ENCODE measurements at places on chromosomes 16 and 17.

DNA sequence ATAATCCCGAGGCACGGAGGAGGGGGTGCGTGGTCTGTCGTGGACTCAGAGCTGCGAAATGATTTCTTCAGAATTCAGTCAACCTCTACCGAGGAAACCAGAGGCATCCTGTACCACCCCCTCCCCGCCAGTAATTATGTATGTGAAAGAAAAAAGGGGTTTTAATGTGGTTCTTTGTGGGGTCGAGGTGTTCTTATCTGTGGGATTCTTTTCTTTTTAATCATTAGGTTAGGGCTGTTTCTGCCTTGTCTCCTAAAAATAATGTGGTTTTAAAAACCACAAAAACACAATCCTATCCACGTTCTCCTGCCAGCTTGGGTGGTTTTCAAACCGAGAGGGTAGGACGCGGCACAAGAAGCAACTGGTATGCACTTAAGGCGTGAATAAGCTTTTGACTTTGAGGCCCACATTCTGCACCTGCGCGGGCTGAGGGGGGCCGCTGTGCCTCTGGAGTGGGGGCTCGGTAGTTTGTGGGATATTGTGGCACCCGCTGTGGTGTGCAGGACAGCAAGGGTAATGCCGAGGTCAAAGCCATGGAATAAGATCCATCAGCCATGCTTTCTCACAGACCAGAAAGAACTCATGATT lies 1.0 kb downstream of the SLC47A1 start:
- no peak for DNase-seq

DNA sequence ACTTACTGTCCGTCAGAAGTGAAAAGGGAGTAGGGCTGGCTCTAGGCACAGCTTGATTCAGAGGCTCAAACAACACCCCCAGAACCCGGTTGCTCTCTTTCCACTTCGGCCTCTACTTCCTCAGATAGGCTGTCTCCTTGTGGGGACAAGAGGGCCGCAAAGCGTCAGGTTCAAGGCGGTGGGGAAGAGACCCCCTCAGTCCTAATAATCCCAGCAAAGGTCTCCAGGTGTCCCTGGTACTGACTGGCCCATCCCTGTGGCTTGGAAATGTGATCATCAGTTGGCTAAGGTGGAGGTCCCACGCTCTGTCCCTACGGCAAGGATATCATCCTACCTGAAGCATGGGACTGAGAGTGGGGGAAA lies 26.0 kb downstream of the NGFR start:
- no peak for DNase-seq

- no peak for DNase-seq
These were observed 26.3 kb downstream of the CEP112 start for GRCh38 chr17:66165537-66166123.

GRCh38 chr17:46273541-46274236 lies 21.2 kb upstream of the LRRC37A start:
- DNase-seq: no peak

- DNase-seq: peak; percentile 93
These were observed 50.8 kb upstream of the KLHDC4 start for GRCh38 chr16:87816507-87817100.

DNA sequence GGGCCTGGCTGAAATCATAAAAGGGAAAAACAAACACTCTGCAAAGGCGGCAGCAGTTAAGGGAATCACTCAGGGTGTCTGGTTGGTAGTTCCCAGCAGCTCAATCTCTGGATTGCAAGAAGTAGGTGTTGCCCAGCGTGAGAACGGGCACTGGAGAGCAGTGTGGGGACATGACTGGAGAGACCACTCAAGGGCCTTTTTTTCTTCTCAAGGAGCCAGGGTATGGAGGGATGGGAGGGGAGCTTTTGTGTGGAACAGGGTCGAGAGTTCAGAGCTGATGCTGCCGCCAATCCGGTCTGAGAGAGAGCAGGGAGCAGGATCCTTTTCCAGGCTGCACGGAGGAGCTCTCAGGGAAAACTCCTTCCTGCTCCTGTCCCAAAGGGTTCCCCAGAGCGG lies 15.2 kb downstream of the SCNN1B start:
- DNase-seq: no peak

- DNase-seq: peak; percentile 40
These were observed 3.0 kb downstream of the BAHCC1 start for GRCh38 chr17:81398176-81398831.

DNA sequence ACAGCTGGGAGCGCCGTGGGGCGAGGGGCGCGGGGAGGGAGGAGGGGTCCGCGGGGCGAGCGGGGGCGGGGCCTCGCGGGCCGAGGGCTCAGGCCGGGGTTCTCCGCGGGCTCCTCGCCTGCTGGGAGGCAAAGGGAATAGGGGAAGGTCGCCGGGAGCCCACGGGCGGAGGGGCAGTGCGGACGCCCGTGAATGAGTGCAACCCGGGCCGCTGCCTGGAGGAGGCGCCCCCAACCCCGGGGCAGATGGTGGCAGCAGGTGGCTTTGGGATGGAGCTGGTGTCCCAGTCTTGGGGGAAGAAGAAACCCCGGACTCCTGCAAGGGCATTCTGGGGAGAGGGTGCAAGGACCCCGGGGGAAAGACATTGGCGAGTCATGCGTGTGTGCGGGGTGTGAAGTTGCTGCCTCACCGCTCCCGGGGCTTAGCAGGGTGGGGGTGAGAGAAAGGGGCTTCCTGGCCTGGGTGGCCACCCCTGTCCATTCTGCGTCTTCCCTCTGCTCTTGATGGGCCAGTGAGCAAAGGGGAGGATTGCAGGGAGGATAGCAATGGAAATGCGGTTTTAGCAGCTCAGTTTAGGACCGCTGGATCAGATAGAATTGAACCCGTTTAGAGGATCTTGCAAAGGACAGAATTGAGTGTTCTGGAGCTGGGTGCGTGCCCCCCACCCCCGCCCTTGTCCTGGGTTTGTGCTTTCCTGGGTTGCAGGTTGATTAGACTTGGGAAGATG lies 526 bp downstream of the KIAA0513 start:
- no peak for DNase-seq
